ENCODE measurements at places on chromosomes 12 and 14.

- no peak for DNase-seq
These were observed 184.3 kb upstream of the RTL1 start for GRCh38 chr14:101087614-101088394.

DNA sequence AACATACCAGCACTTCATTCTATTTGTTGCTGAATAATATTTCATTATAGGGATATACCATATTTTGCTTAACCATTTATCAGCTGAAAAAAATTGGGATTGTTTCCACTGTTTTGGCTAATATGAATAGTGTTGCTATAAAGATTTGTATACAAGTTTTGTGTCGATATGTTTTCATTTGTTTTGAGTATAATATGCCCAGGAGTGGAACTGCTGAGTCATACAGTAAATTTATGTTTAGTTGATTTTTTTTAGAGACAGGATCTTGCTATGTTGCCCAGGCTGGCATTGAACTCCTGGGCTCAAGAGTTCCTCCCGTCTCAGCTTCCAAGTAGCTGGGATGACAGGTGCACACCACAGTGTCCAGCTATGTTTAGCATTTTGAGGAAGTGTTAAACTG, 131.5 kb upstream of the TMCC3 start:
- DNase-seq = no peak

DNA sequence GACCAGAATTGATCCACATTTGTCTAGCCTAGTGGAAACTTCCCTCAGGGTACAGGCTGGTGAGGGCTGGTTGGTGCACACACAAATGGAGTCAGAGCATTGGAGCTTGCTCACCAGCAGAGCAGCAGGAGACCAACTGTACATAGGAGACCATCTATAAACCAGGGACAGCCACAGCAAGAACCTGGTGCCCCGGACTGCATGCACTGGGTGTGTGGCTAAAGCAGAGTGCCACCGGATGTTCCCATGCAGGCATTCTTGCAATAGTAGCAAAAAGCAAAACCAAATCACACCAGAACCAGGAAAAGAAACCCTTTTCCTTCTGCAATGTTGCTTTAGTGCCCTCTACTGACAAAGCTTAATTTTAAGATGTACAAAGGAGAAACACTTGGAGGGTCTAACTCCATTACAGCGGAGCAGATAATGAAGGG, 136.4 kb downstream of the MDGA2 start:
- DNase-seq = no peak

- DNase-seq = peak; percentile 69
These were observed 1.3 kb downstream of the PRPH start for GRCh38 chr12:49296034-49296835.

DNA sequence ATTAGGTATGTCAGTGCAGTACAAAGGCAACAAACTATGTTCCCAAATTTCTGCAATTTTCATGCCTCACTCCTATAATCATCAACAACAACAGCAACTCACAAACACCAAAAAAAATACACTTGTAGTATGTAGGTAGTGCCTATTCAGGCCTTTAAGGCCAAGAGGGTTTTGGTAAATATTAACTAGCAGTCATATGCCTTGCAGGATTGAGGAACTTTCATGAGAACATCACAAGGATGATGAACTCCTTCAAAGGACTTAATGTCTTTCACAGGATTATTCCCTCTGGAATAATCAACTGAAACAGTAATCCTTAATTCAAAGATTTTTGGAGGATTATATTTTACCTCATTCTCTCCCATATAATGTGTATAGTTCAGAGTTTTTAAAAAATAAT, 293.8 kb downstream of the NOVA1 start:
- DNase-seq = no peak

DNA sequence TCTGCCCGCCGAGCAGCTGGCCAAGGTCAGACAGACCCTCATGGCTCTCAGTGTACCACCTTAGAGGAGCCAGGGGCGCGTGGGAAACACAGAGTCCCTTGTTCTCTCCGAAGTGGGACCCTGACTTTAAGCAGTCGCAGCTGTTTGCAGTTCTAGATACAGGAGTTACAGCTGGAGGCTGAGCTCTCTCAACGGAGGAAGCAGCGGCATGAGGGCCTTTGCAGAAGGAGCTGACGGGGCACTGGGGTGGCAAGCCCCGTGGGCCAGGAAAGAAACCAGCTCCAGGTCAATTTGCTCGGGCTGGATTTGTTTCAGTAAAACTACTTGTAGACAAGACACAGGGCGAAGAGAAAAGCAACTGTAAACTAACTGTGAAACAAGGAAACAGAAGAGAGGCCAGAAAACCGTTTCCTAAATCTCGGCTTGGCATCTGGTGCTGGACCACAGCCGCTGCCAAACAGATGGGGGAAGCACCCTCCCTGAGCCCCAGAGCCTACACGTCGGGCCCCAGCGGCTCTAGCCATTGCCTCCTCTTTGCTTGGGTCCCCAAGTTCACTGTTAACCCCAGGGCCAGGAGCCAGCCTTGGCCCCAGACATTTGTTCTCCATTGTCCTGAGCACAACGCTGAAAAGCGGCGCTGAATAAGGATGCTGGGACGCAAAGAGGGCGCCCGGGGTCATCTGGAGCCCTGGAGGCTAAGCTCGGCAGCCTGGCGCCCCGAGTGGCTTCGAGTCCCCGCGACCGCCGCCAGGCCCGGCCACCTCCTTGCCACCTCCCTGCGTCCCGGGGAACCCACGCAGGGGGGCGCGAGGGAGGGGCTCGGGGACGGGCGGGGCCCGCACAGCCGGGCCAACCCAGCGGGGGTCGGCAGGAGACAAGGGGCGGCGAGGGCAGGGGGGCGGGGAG, 914 bp upstream of the PACS2 start:
- DNase-seq = no peak

- no peak for DNase-seq
These were observed 6.0 kb upstream of the GPR84 start for GRCh38 chr12:54370171-54370730.

DNA sequence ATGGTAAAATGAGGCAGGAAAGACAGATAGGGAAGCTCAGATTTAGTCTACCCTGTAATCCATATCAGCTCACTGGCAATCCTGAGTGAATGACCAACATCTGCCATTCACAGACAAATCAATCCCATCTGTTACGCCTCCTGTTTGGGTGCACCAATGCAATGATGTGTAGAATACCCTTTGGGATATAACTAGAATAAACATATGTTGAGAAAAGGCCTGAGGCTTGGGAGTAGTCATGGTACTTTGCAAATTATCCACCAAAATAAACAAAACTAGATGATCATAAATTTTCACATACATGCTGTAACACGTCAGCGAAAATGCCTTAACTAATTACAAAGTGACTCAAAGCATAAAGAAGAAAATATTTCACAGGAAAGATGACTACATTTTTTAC, 78.8 kb downstream of the KCNC2 start:
- DNase-seq = no peak

DNA sequence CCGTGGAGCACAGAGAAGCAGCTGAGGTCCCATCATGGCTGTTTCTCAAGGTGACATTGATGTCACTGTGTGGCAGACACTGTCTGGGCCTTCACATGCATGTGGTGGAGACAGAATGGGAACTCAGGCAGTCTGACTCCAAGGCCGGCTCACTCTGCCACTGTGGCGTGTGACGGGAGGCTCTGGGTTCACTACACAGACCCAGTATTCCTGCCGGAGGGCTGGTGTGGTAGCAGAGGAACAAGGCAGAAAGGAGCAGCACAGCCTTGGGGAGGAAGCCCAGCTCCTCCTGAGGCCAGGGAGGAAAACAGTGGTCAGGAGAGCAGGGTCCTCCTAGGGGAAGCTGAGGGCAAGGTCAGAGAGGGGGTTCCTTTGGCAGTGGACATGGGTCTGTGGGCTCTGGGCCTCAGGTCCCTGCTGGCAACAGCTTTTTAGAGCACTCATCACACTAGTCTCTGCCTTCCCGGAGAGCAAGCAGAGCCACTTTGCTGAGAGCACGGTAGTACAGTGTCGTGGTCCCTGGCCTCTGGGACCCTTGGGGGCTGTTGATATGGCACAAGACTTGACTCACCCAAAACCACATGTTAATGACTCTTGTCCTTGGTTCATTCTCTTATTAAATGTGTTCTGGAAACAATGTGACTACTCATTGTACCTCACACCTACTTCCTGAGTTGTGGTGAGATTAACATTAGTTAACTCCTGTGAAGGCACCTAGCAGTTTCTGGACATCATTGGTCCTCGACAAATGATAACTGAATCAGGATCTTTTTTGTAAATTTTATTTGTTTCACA, 21.3 kb downstream of the DCAF4 start:
- no peak for DNase-seq

DNA sequence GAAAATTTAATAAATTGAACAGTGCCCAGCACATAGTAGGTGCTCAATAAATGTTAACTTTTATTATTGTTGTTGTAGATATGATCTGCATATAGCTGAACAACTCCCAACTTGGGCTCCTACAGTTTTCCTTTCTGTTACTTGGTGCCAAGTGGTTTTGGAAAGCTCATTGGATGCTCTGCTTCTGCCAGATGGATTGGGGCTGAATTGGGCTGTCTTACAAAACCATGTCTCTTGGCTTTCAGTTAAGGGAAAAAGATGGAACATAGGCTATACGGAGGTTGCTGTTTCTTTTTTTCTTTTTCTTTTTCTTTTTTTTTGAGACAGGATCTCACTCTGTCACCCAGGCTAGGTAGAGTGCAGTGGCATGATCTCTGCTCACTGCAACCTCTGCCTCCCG, 140.7 kb upstream of the PWP1 start:
- no peak for DNase-seq

GRCh38 chr12:103839103-103839502, 1.9 kb downstream of the NT5DC3 start:
- no peak for DNase-seq

- DNase-seq = no peak
These were observed 8.8 kb downstream of the STK38L start for GRCh38 chr12:27252934-27253333.

GRCh38 chr12:84201976-84202375, 710.6 kb downstream of the SLC6A15 start:
- no peak for DNase-seq

DNA sequence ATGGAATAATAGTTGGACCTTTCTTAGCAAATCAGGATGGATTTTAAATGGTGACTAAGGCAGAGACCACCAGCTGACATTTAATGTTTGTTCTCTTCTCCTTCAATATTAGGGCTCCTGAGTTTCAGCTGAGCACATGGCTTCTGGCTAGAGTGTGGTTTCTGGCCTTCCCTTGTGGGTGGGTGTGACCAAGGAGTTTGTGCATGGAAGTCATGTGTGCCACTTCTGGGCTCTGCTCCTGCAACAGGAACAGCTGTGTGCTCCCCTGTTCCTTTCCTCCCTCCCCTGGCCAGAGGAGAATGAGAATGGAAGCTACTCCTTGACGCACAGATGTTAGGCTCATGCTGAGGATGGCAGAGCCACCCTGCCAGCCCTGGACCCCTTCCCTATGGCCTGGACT, 44.2 kb downstream of the CCDC175 start:
- no peak for DNase-seq

- no peak for DNase-seq
These were observed 28.8 kb downstream of the YEATS4 start for GRCh38 chr12:69388371-69388770.

DNA sequence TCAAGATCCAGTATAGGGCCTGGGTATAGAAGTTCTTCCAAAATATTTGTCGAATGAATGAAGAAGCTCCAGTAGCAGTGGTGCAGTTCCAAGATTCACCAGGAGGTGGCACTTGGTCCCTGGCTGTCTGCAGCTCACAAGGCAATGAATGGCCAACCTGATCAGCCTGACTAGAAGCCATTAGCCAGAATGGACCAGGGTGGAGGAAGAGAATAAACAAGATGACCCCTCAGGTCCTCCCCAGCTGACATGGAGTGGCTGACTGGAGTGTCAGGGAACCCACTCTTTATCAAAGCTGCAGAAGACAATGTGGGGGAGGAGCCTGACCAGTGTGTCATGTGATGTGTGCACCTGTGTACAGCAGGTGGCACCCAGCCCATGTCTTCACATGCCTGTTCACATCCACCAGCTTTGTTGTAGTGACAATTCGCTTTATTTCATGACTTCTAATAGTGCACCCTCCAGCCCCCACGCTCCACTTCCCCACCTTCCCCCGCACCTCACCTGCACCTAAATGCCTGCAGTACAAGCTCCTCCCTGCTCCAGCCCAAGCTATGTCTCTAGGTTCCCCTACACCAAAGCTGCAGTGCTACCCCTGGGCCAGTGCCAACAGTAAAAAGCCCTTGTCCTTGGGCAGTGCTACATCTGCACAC, 3.0 kb downstream of the LTBP2 start:
- peak; percentile 51 for DNase-seq

- no peak for DNase-seq
These were observed 261.2 kb downstream of the ACSS3 start for GRCh38 chr12:81339071-81339470.

- no peak for DNase-seq
These were observed 71.9 kb downstream of the DYRK2 start for GRCh38 chr12:67720351-67720856.

DNA sequence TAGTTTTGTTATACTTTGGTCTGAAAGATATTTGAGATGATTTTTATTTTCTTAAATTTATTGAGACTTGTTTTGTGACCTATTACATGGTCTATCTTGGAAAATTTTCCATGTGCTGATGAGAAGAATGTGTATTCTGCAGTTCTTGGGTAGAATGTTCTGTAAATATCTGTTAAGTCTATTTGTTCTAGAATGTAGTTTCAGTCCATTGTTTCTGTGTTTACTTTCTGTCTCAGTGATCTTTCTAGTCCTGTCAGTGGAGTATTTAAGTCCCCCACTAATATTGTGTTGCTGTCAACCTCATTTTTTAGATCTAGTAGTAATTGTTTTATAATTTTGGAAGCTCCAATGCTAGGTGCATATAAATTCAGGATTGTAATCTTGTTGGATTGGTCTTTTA, 30.4 kb upstream of the SCAF11 start:
- DNase-seq = no peak

GRCh38 chr12:76548222-76548837, 11.2 kb downstream of the OSBPL8 start:
- no peak for DNase-seq

- no peak for DNase-seq
These were observed 4.4 kb upstream of the SDS start for GRCh38 chr12:113407931-113408600.

- DNase-seq = no peak
These were observed 31.3 kb downstream of the ACTN1 start for GRCh38 chr14:68947802-68948201.

- no peak for DNase-seq
These were observed 1.4 kb downstream of the MEG3 start for GRCh38 chr14:100827101-100828021.

GRCh38 chr14:64689289-64689688, 14.9 kb upstream of the PLEKHG3 start:
- no peak for DNase-seq
